Astrocyte (in vitro differentiated cells and primary cell): ENCODE measurements at places on chromosomes 1 and 21. TPM values are rescaled to one million over a fixed set of nuclear protein-coding genes. Genes with fewer than 3 reads are reported as not detected.

GRCh38 chr1:228957535-228957934 lies 222.3 kb downstream of the RHOU start:
- no peak for DNase-seq
- H3K27me3 ChIP-seq, result no peaks in the 10 kb centered on the region

KCNH1 gene
- total RNA-seq, result 15.5 and 18.7 TPM in 2 replicates

GRCh38 chr21:33441489-33442477 lies 38.0 kb downstream of the TMEM50B start:
- peak overlapping the region; percentile 40 for H3K27ac ChIP-seq
- peak; percentile 76 for DNase-seq
- peaks cover 5% of the 10 kb centered on the region for H3K4me1 ChIP-seq
- no peaks in the 10 kb centered on the region for H3K27me3 ChIP-seq
- H3K4me3 ChIP-seq, result no peak overlapping the region
- H3K36me3 ChIP-seq, result peaks cover 18% of the 10 kb centered on the region

DNA sequence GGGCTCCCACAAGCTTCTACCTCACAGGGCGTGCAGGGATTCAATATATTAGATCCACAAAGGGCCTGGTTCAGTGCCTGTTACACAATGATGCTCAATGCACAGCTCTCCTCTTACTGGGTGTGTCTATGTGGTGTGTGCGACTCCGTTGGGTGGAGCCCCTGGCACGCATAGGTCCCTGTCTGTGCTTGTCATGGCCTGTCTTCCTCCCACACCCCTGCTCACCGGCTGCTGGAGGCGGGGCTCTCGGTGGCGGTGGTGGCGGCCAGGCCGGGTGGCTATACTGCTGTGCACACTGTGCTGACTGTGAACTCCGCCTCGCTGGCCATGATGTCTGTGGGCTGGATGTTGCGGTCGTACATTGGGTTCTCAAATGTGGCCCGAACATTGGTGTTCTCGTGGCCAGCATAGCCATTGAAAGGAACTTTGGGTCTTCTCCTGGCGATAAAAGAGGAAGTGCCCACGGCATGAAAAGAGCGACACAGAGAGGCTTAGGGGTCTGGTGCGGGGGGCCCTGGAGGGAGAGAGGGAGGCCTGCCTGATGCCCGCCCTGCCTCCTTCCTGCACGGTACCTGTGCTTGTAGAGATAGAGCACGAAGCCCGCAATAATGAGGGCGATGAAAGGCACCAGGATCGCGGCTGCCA lies 46.9 kb downstream of the ZSCAN20 start:
- no peaks in the 10 kb centered on the region for H3K4me1 ChIP-seq
- no peak for DNase-seq
- no peak overlapping the region for H3K4me3 ChIP-seq
- no peak overlapping the region for H3K27ac ChIP-seq
- H3K36me3 ChIP-seq, result peaks cover 3% of the 10 kb centered on the region

DNA sequence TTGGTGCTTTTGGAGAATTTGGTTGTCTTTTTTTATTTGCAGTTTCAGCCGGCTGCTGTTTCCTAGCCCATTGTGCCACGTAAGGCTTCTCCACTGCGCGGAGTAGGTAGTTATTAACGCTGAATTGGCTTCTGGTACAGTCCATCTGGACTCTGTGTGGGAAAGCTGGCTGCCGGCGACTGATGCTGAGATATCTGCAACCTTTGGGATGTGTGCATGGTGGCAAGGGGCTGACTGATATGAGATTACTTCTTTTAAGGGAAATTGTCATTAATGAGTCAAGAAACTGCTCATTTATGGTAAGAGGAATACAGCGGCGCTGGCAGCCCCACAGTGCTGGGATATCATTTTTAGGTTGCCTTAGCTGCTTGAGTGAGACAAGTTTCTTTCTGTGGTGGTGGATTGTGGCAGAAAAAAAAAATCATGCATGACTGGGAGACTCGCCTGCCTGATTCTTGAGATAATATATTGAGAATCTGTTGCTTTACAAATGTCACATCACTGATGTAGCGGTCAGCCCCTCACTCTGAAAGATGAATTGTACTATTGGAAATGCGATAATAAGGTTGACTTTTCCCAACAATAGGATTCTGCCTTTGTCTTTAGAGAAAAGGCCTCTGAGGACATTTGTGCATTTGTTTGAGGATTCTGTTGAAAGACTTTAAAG lies 2.5 kb upstream of the ELAVL4 start:
- H3K4me1 ChIP-seq, result no peaks in the 10 kb centered on the region
- no peaks in the 10 kb centered on the region for H3K36me3 ChIP-seq
- DNase-seq, result no peak

KIF14 gene
- total RNA-seq, result 1.2 and 2.1 TPM in 2 replicates
